ENCODE measurements at places on chromosomes 6 and 20. TPM values are rescaled to one million over a fixed set of nuclear protein-coding genes. Genes with fewer than 3 reads are reported as not detected.

- DNase-seq, result peak; percentile 83
These were observed 1.2 kb downstream of the TCFL5 start for GRCh38 chr20:62860391-62860923.

Gene TNFRSF21
- polyA plus RNA-seq, result 6.6 TPM

DNA sequence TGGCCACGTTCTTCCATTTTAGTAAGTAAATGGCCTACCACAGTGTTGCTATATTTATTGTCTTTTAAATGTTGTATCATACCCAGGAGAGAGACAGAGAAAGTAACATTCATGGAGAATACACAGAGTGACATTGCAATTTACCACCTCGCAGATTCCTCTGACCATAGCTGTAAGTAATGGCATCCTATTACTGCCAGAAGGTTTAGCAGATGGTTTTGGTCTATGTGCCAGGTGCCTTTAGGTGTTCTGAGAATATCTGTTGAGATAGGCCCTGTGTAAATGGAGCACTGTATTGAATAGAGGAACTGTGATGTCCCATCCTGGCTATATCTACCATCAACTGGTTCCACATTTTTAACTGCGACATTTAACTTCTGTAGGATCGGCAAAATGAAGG lies 559.6 kb downstream of the KIF16B start:
- no peak for DNase-seq

DNA sequence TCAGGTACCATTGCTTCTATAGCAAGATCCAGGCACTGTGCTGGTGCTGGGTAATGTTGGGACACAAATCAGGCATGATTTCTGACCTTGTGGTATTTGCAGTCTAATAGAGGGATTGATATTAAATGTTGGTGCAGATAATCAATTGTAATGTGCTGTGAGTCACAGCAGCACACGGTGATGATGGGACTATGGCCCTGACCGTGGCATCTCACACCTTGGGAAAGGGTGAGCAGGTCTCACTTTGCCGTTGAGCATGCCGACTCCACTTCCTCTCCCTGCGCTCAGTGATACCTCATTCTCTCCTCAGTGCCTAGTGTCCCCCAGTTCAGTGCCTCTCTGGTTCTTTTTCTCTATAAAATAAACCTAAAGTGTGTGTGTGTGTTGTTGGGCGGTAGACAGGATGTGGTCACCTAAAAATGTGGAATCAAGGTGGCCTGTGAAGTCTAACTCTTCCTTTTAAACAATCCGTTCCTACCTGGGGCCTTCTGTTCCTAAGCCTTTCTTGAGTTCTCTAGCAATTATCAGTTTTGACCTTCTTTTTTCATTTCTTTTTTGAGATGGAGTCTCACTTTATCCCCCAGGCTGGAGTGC lies 188.5 kb downstream of the REV3L start:
- DNase-seq, result no peak

DNA sequence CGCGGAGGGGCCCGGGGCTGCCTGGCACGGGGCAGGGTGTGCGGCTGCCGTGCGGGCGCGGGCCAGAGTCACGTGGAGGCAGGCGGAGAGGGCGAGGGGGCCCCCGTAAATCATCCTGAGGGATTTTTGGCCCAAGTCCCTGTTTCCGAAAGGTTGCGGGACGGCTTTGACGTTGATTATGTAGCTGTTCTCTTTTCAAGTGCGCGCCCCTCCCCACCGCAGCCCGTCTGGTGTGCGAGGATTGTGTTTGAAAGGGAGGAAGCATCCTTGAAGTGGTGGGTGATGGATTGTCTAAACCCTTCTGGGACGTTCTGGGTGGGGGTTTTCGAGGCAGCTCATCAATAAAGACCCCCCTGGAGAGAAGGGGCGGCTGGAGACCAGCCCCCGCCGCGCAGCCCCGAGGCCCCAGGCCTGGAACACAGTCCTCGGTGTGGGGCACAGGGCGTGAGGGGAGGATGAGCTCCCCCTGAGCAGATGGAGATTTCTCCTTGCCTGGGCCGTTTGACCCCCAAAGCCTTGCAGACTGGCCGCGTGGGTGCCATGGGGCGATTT lies 7.0 kb upstream of the FOXF2 start:
- DNase-seq, result no peak

Gene ANKRD6
- 2.2 TPM for polyA plus RNA-seq

GRCh38 chr6:140609956-140610355 lies 1235.5 kb upstream of the CITED2 start:
- no peak for DNase-seq

Gene BTN2A1
- polyA plus RNA-seq, result 29.8 TPM

- DNase-seq, result no peak
These were observed 55.0 kb downstream of the QKI start for GRCh38 chr6:163469459-163469985.

- no peak for DNase-seq
These were observed 600.4 kb downstream of the HTR1B start for GRCh38 chr6:76862936-76863335.

- no peak for DNase-seq
These were observed 261.1 kb downstream of the THBS2 start for GRCh38 chr6:168992446-168993144.

DNA sequence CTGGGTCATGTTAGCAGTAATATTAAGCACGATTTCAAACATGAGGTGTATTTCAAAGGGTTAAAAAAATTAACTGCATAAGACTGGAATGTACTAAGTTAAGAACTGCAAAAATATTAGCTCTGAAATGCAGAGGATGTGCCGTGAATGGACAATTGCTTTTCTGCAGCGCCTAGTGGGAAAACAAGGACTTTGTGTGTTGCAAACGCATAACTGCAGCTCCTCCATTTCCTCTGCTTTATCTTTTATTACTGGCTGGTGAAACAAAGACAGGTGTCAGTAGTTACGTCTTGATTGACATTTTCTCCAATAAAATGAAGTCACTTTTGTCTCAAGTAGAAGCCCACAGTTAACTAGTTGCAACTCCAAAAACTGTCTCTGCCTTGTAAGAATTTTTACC lies 1.7 kb downstream of the PDE7B start:
- no peak for DNase-seq

DNA sequence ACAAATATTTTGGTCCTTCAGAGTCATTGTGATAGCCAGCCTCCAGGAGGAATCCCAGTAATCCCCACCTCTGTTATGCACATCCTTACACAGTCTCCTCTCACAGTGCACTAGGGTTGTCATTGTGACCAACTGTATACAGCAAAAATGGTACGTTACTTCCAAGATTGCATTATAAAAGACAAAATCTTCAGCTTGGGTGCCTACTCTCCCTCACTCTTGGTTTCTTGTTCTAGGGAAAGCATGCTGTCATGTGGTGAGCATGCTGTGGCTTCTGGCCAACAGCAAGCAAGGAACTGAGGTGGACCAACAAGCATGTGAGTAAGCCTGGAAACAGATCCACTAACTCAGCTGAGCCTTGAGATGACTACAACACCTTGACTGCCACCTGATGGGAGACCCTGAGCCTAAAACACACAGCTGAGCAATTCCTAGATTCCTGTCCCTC lies 130.1 kb upstream of the DST start:
- DNase-seq, result no peak

Gene CCHCR1
- polyA plus RNA-seq, result 11.7 TPM

Gene DDAH2
- polyA plus RNA-seq, result 84.7 TPM

DNA sequence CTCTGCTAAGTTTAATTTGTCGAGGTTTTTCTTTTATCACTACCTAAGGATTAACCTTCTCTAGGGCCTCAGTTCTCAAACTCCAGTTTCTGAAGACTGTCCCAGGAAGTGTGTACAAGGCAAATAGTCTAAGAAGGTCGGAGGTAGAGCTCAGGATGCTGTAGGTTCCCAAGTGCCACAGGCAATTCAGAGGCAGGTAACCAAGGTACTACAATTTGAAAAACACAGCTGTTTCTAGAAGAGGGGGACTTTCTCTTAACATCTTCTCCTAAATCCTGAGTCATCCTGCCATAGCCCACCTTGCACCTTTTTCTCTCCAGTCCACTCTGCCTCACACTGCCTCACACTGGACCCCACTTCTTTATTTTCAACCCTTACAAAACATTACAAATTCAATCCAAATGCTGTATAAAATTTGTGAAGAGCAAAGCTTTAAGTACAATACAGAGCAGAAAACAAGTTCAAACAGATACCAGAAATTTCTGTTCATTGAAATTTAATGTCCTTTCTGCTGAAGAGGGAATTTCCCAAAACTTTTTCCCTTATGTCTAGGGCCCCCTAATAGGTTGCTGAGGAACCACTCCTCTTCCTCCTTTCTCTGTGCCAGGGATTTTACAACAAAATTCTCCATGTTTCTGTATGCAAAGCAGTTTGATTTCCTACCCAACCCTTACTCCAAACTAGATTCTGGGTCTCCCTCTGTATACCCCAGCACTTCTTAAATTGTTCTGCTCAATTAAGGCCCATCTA lies 43.0 kb downstream of the FRK start:
- no peak for DNase-seq

GRCh38 chr20:36629719-36630681 lies 16.0 kb downstream of the SLA2 start:
- DNase-seq, result peak; percentile 87

Gene LST1
- 214 TPM for polyA plus RNA-seq

DNA sequence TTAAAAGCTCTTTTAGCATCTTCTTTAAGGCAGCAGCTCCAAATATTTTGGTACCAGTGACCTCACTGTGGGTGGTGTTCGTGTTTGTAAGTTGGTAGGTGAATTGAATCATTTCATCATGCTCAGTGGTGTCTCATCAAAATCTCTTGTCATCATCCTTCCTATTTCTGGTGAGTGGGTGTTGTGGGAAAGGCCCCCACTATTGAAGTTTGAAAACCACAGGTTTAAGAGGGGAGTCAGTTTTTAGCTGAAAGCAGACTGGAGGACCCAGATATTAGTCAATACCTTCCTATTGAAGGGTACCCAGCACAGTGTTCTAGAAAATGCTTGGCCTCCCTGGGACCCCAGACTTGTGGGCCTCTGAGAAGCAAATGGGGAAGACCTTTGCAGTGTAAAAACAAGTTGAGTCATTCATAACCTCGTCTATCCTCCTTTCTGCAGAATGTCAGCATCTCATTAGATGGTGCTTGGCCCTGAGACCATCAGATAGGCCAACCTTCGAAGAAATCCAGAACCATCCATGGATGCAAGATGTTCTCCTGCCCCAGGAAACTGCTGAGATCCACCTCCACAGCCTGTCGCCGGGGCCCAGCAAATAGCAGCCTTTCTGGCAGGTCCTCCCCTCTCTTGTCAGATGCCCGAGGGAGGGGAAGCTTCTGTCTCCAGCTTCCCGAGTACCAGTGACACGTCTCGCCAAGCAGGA lies 3.7 kb downstream of the PIM1 start:
- DNase-seq, result peak; percentile 79

GRCh38 chr6:83461438-83461837 lies 30.6 kb upstream of the ME1 start:
- no peak for DNase-seq

DNA sequence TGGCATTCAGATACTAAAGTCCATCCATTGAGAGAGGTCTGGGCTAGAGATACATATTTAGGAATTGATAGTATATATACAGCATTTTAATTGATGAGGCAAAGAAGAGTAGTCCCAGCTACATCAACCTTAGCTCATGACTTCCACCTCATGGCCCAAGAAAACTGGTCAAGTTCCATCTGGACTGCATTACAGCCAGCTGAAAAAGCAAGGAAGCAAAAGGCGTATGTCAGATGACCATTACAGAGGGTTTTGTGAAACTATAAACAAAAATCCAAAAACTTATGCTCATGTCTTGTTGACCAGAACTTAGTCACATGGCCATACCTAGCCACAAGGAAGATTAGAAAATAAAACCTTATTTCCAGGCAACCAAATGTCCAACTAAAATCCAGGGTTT lies 46.8 kb upstream of the RNF146 start:
- no peak for DNase-seq

DNA sequence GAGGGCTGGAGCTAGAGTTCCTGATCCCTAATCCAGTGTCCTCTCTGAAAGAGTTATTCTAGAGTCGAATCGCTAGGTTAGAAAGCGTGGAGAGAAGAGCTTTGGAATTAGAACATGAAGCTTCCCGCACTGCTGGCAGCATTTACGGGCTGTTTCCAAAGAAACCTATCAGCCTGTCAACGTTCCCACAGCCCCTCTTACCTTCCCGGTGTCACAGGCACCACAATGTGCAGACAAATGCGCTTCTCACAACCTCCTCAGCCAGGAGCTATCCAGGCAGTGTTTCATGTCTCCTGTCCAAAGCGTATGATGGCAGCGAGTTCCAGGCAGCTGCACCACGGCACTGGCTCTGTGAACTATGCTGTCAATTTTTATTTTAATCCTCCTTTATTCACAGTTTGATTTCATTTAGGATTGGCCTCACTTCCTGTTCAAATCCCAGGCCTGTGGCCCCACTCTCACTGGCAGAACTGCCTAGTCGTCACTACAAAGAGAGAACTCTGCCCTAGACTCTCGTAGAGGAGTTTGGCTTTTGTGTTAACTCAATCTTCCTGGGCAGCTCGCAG lies 322.8 kb upstream of the SOX4 start:
- no peak for DNase-seq

Gene TP53INP2
- 2.0 TPM for polyA plus RNA-seq

Gene NOX3
- polyA plus RNA-seq, result not detected

Gene KCNK15
- 0.08 TPM for polyA plus RNA-seq

Gene HAO1
- polyA plus RNA-seq, result not detected

DNA sequence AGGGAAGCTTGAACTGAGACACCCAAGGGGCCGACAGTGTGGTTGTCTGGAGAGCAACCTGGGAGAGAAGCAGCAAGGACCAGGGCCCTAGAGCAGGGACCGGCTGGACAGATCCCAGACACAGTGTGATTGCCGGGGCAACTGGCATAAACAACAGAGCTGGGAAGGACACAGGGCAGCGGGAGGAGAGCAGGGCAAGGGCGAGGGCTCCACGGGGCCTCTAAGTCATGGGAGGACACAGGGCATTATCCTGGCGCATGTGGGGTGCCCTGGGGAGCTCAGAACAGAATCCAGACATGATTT lies 31.1 kb upstream of the CCR6 start:
- peak; percentile 77 for DNase-seq

DNA sequence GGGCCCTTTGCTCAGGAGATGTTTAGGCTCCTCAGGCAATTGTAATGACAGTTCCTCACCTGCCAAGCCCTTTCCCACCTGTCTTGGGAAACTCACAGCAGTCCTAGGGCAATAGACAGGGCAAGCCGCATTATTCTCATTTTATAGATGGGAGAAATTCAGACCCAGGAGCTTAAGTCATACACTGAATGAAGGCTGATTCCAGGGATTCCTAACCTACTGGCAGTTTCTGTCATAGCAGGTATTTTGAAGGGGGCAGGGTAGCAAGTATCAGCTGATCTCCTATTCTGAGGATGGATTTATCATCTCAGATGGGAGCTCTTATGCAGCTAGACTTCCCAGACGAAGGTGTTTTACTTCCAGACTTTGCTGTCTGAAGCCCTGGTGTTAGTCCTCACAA lies 61.4 kb upstream of the MYL9 start:
- no peak for DNase-seq

Gene SLC17A1
- polyA plus RNA-seq, result not detected

- no peak for DNase-seq
These were observed 56.9 kb downstream of the LY86 start for GRCh38 chr6:6645261-6645917.

GRCh38 chr6:168601546-168601945 lies 160.6 kb downstream of the SMOC2 start:
- DNase-seq, result no peak

- no peak for DNase-seq
These were observed 16.2 kb upstream of the TGM2 start for GRCh38 chr20:38181207-38181801.

Gene NKAIN4
- polyA plus RNA-seq, result not detected

Gene ELOVL4
- 0.26 TPM for polyA plus RNA-seq

- peak; percentile 69 for DNase-seq
These were observed 570 bp upstream of the PLCB4 start for GRCh38 chr20:9068233-9068801.

GRCh38 chr20:60331688-60332300 lies 373.6 kb downstream of the CDH26 start:
- DNase-seq, result no peak

GRCh38 chr6:123655521-123656306 lies 19.0 kb upstream of the TRDN start:
- no peak for DNase-seq
